Aorta (tissue), 5 donors: ENCODE measurements at places on chromosomes 16 and 17. TPM values are rescaled to one million over a fixed set of nuclear protein-coding genes. Genes with fewer than 3 reads are reported as not detected.

The CLEC3A gene
- not detected for polyA plus RNA-seq

The TMEM220 gene
- polyA plus RNA-seq = 8.1 TPM

The CDRT15 gene
- not detected for polyA plus RNA-seq

DNA sequence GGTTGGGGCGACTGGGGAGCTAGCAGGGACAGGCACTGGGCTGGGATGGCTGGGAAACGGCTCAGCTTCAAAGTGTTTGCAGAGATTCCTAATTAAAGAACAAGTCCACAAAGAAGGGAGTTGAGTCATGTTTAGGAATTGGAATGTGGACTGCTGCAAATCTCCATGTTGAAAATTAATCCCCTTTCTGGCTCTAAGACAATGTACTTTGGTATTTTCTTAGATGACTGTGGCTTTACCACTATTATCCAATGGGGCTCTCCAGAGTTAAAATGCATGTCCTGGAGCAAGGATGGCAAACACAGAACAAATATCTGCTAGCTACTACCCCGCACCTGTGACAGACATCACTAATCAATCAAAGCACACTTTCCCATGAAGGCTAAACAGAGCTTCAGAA, 22.2 kb upstream of the WSCD1 start:
- DNase-seq = no peak

The FOXL1 gene
- polyA plus RNA-seq = 4.3 TPM

DNA sequence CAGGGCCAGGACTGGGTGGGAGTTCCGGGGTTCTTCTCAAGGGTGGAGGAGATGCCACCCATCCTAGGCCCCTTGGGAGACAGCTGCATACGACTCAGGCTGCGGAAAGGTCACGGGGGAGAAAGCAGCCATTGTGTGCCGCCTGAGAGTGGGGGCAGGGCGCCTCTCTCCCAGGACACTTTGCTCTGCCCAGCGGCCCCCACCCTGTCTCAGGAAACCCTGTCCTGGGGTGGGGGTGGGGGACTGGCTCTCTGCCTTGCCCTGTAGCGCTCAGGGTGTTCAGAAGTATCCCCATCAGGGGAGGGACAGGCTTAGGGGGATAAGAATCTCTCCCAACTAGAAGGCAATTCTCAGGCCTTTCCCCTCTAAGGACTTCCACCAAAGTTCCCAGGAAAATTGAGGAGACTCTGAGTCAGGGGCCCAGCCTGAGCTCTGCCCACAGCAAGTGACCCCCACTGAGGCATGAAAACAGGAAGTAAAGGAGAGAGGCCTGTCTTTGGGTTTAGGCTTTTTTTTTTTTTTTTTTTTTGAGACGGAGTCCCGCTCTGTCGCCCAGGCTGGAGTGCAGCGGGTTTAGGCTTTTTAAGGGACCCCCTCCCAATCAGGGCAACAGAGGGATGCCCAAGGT, 4.9 kb downstream of the GIT1 start:
- no peak for DNase-seq

GRCh38 chr17:66740226-66740625, 94.7 kb upstream of the CACNG5 start:
- DNase-seq = no peak

- no peak for DNase-seq
These were observed 1.5 kb downstream of the SPNS2 start for GRCh38 chr17:4500191-4500571.

The SLC43A2 gene
- 8.1 TPM for polyA plus RNA-seq

DNA sequence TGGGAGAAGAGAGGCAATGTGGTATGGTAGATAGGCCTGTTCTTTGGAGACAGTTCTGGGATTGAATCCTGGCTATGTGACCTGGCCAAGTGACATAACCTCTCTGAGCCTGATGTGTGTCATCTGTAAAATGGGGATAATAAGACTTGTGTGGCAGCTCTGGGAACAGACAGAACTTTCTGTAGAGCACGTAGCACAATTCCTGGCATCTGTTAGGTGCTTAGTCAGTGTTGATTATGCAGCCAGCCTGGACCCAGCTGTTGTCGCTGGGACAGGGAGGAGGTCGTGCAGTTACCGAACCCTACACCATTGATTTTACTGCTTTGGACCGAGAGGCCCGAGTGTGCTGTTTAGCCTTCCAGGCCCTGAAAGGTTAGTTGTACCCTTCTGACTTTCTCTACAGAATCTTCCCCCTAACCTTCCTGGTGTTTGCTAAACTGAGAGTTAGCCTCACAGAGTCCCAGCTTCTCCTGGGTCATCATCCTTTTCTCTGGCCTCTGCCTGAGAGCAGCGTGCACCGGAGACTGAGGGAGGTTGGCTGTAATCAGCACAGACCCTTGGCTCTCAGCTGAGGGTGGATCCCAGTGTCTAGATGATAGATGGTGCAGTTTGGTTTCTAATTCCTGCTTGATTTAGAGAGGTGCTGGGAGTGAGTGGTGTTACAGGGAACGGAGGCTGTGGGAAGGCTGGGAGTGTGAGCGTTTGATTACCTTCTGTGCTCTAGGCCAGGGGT, 31.9 kb downstream of the MSI2 start:
- no peak for DNase-seq

The TEDC2 gene
- 1.6 TPM for polyA plus RNA-seq

DNA sequence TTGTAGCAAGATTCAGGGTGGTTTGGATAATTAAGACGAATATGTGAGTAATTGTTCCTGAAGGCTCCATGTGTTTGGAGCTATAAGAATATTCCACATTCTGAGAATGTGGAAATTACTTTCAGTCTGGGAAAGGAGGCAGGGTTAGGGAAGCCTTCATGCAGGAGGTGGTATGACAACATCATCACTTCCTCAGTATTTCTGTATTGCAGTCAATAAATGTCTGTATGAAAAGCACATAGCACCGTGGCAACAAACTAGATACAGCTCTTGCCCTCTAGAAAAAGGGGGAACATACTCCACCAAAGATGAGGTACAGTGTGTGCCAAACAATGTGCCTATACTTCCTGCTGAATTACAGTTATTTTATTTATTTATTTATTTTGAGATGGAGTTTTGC, 26.1 kb upstream of the DHRS7B start:
- DNase-seq = no peak

The EPOP gene
- 0.64 TPM for polyA plus RNA-seq

GRCh38 chr16:29710227-29711219, 31.5 kb downstream of the QPRT start:
- DNase-seq = peak; percentile 32

The CD79B gene
- polyA plus RNA-seq = 6.7 TPM

DNA sequence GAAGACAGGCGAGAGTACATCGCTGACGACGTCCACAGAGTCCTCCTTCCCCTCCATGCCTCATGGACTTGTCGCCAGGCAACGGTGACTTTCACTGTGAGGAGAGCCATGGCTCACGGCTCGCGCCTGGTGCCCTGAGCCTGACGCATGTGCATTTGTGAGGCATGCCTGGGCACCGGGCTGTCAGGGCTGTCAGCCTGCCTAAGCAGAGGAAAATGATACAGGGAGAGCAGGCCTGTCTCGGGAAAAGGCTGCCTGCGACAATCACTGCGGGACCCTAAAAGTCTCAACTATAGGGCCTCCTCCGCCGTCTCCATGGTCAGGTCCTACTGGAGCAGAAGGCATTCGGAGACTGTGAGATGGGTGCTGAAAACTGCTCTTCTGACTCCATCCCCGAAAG, 135.5 kb upstream of the WSB1 start:
- DNase-seq = no peak

The KRTAP4-9 gene
- 0.13 TPM for polyA plus RNA-seq

DNA sequence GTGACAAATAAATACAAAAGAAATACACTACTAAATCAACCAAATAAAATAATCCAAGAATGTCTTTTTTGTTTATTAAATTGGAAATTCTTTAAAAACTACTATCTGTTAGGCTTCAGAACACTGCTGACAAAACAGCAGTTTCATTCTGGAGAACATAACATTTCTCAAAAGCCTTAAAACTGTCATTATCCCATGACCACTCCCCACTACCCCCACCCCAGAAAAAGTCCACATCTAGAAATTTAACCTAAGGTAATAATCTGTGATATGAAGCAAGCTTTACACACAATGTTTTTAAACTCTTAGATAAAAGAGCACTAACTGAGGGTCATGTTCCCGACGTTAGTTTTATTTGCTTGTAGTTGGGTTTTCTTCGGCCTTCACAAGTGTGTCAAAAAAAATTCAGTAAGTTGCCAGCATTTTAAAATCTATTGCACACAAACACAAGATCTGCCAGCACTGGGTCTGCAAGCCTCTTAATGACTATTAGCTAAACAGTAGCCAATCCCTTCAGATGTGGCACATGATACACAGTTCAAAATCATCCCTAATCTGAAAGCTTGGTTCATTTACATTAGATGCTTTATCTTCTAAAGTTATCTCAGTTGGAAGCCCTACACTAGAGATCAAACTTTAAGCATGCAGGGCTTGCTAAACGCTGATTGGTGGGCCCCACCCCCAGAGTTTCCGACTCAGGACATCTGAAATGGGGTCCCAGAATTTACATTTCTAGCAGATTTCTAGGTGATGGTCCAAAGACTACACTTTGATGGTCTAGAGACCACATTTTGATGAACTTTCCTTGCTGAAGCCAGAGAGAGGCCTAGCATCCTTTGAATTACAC, 75.2 kb downstream of the KANSL1 start:
- no peak for DNase-seq

- no peak for DNase-seq
These were observed 98.7 kb downstream of the C16orf95 start for GRCh38 chr16:87218281-87219055.

DNA sequence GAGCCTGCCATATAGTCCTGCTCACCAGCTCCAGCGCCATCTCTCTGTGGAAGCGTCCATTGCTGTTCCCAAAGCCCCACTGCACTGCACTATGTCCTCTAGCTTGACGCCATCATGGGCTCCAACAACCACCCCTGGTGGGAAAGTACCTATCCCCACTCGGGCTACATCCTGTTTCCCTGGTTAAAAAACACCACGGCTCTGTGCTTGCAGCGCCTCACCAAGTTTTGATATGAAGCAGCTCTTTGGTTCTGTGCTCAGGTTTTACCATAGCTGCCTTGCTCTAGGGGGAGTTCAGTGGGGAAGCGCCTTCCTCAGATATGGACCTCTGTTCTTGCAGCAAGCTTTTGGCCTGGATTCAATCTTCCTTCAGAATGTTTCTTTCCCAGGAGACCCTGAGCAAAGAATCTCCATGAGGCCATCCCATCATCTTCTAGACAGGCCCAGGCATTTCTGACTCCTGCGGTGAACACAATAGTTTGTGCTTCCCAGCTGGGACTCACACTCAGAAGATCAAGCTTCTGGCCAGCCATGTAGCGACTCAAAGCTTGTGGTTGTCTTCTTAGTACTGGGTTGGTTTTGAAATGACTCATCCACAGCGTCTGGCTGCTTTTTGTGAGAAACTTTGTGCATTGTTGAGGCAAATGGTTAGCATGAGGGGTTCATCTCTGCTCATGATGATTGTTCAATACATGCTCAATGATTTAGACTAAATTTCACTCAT, 39.5 kb downstream of the DYNLRB2 start:
- DNase-seq = no peak

DNA sequence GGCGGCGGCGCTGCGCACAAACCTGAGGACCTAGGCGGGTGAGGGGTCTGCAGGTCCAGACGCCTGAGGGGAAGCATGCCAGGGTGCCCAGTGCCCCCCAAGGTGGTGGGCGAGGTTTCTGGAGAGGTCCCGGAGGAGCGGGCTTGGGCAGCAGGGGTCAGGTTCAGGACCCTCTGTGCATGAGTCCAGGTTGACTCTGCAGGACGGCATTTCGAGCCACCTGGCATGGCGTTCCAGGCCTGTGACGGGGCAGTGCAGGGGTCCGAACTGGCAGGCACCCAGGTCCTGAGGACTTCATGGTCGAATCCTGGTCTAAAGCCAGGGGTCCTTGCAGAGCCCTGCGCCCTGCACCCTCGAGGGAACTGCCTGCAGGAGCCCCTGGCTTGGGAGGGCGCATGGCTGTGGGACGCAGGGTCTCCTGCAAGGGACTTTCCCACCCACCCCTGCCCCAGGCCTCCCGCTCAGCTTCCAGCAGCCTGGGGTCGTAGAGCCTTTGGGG, 3.5 kb downstream of the SLC16A3 start:
- no peak for DNase-seq

- no peak for DNase-seq
These were observed 180.9 kb downstream of the AIPL1 start for GRCh38 chr17:6254036-6254435.

The CNTD1 gene
- 2.1 TPM for polyA plus RNA-seq

The MVP gene
- polyA plus RNA-seq = 76.8 TPM

- no peak for DNase-seq
These were observed 12.9 kb downstream of the MYL4 start for GRCh38 chr17:47222047-47222446.

GRCh38 chr17:8225813-8226535, 15.6 kb upstream of the AURKB start:
- no peak for DNase-seq

- no peak for DNase-seq
These were observed 426.3 kb downstream of the SLC39A11 start for GRCh38 chr17:72665852-72666851.

The PYY gene
- polyA plus RNA-seq = 1.1 TPM

DNA sequence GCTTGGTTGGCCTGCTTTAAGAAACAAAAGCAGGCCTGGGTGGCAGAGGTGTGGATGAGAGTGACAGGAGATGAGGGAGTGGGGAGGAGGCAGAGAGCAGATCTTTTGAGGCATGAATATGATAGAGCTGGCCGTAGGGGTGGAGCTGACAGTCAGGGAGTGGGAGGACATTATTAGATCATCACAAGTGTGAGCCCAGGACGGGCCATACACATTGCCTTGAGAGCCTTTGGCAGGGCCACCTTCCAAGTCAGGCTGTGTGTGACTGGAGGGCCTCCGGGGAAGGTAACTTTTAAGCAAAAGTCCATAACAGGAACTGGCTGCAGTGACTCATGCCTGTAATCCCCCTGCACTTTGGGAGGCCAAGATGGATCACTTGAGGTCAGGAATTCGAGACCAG, 26.3 kb downstream of the GINS3 start:
- no peak for DNase-seq

- no peak for DNase-seq
These were observed 193.3 kb downstream of the ZNF423 start for GRCh38 chr16:49662569-49662968.

The LRRC37A gene
- polyA plus RNA-seq = 1.0 TPM

DNA sequence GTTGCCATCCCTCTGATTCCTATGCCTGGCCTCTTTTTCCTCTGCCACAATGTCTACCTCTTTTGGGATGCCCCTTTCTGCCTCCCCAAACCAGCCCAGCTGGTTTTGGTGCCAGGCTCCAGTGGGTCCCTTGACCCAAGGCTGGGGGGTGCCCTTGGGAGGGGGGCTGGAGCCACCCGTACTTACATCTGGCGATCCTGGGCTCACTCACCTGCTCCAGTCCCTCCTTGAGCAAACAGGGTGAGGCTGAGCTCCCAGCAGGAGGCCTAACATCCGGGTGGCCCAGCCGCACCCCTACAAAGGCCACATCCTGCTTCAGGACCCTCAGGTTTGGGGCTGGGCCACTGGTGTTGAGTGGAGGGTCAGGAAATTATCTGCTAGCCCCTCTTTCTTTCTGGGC, 1.2 kb downstream of the ERN2 start:
- DNase-seq = peak; percentile 42

- DNase-seq = no peak
These were observed 40.8 kb downstream of the AKAP1 start for GRCh38 chr17:57125866-57126265.

- no peak for DNase-seq
These were observed 66.9 kb upstream of the RCVRN start for GRCh38 chr17:9971991-9972390.

- no peak for DNase-seq
These were observed 2.8 kb downstream of the PELP1 start for GRCh38 chr17:4701116-4701515.
